ENCODE measurements at places on chromosomes 11 and 22.

- no peak for DNase-seq
These were observed 19.1 kb downstream of the DCPS start for GRCh38 chr11:126322996-126323395.

GRCh38 chr22:46587492-46588278, 32.5 kb upstream of the GRAMD4 start:
- DNase-seq: no peak

DNA sequence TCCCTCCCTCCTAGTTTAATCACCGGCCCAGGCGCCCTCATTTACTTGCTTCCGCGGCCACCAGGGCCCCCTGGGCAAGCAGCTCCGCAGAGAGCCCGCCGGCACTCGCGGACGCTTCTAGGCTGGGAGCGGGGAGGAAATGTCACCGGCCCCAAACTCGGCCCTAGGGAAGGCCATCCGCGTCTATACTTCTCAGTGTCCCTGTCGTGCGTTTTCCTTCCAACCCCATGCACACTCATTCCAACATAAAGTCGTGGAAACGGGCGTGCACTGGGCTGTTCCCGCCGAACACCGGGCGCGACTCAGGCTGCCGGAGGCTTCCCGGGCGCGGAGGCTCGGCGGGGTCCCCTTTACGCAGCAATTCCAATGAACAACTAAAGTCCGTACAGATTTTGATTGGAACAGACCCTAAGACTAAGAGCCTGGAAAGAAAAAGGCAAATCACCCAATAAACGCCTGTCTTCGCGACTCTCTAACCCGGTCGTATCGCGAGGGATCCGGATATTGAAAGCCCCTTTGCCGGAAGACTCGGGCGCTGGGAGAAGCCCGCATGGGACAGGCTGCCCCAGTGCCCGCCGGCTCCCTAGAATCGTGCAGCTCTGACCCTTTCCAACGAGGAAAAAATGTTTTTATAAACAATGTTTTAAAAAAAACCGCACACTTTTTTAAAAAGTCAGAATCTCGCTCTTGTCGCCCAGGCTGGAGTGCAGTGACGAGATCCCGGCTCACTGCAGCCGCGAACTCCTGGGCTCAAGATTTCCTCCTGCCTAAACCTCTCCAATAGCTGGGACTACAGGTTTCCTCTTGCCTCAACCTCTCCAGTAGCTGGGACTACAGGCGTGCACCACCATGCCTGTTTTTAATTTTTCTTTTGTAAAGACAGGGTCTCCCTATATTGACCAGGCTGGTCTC, 1.3 kb upstream of the BARX2 start:
- no peak for DNase-seq

GRCh38 chr22:24937114-24937513, 9.4 kb downstream of the LHFPL7 start:
- no peak for DNase-seq

DNA sequence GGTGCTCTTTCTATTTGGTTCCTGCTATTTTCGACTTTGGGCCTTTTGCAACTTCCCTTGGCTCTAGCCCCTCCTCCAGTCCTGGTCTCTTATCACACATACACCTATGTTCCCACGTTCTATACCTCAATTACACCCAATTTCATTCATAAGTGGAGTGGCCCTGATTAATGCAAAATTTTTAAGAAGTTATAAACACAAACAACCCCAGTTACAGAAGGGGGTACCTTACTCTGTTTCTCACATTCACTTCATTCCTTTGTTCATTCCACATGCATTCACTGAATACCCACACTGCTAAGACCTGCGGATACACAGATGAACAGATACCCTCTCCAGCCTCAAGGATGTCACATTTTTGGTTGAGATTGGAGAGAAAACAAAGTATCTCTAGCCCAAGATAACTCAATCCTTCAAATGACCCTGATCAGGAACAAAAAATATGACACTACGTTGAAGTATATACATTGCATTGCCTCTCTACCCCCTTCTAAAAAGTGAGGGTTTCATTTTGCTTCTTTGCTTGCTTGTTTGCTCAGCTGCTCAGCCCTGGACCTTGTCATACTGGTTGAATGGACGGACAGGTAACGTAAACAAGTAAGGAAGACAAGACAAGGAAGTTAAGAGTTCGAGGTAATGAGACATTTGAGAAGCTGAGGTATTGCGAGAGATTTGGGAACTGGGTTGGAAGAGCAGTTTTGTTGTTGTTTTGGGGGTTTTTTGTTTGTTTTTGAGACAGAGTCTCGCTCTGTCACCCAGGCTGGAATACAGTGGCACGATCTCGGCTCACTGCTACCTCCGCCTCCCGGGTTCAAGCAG, 3.6 kb upstream of the VPS37C start:
- DNase-seq: no peak

DNA sequence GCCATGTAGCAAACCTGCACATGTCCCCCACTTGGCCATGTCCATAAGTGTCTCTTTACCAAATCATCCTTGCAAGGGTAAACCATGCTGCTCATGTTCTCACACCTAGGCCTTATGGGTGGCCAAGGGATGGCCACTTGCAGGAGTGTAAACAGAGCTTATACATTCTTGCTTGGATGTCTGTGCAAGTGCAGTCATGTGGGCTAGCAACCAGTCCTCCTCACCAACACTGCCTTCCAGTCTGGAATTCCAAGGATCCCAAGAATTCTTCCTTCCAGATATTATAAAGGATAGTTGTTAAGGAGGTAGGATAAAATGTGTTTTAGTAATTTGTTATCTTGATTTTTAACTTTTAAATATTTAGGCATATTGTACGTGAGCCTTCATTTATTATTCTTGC, 47.8 kb upstream of the OR5P2 start:
- DNase-seq: no peak

GRCh38 chr11:73671701-73672100, 25.3 kb downstream of the PLEKHB1 start:
- no peak for DNase-seq

DNA sequence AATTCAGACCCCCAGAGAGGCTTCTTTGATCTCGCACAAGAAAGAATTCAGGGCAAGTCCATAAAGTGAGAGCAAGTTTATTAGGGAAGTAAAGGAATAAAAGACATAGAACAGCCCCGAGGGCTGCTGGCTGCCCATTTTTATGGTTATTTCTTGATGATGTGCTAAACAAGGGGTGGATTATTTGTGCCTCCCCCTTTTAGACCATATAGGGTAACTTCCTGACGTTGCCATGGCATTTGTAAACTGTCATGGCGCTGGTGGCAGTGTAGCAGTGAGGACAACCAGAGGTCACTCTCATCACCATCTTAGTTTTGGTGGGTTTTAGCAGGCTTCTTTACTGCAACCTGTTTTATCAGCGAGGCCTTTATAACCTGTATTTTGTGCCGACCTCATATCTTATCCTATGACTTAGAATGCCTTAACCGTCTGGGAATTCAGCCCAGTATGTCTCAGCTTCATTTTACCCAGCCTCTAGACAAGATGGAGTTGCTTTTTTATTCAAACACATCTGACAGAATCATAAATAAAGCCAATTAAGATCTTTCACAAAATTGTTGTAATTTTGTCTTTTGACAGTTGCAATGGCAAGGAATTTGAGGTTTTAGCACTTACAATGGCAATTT, 7.6 kb downstream of the DDIAS start:
- no peak for DNase-seq

- peak; percentile 34 for DNase-seq
These were observed at the start of gene FOSL1 for GRCh38 chr11:65900125-65900898. TSS of gene FOSL1 (minus strand) at chr11:65900388. CDS start at chr11:65900339, 49 bp downstream.

DNA sequence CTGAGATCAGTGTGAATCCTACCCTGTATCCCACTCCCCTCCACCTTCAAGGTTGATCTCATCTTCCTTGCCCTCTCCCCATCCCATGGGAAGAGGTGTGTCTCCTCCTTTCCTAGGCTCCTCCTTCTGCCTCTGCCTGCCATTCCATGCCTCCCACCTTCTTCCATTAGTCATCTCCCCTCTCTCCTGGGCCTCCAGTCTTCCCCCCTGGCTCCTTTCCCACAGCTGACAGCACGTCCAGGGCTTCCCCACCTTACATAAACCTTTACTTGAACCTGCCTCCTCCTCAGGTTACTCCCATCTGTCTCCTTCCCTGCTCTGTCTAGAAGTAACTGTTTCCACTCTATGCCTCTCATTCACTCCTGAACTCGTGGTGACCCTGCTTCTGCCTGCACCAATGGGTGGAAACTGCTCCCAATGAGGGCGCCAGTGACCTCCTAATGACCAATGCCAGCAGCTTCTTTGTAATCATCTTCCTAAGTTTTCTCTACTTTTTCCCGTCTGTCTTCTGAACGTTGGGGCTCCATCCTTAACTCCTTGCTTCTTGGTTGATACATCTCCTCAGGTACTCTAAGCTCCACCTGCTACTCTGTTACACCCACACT, 266.9 kb upstream of the NARS2 start:
- no peak for DNase-seq

DNA sequence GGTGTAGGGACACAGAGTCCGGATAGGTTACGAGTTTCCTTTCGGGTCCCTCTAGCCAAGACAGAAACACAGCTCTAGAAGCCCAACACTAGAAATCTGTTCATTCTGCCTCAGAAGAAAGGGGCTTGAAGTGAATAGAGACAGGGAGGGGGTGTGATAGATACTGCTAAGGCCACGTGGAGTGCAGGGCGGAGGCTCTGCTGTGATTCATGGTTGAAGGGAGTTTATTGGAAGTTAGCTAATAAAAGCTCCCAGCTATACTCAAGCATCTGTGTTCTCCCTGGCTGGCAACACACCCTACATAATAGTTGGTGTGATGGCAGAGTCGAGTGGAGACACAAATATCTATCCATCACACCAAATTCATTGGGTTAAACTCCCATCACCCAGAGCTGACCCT, 337.4 kb downstream of the CADM1 start:
- no peak for DNase-seq

DNA sequence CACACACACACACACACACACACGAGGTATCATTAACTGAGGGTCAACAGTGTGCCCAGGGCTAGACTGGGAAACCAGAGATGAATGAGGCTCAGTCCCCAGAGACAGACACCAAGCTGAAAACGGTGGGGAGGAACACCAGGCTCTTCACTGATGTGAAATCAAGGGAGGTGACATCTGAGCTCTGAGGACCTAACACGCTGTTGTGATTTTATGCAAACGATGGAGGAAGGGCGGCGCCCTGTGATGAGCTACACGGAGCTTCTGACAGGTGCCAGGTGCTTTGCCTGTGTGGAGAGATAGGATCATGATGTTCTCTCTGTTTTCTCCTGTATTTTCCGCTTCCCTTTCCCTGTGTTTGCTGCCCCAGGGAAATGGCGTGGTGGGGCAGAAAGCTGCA, 6.5 kb upstream of the CYB5R3 start:
- DNase-seq: peak; percentile 28

DNA sequence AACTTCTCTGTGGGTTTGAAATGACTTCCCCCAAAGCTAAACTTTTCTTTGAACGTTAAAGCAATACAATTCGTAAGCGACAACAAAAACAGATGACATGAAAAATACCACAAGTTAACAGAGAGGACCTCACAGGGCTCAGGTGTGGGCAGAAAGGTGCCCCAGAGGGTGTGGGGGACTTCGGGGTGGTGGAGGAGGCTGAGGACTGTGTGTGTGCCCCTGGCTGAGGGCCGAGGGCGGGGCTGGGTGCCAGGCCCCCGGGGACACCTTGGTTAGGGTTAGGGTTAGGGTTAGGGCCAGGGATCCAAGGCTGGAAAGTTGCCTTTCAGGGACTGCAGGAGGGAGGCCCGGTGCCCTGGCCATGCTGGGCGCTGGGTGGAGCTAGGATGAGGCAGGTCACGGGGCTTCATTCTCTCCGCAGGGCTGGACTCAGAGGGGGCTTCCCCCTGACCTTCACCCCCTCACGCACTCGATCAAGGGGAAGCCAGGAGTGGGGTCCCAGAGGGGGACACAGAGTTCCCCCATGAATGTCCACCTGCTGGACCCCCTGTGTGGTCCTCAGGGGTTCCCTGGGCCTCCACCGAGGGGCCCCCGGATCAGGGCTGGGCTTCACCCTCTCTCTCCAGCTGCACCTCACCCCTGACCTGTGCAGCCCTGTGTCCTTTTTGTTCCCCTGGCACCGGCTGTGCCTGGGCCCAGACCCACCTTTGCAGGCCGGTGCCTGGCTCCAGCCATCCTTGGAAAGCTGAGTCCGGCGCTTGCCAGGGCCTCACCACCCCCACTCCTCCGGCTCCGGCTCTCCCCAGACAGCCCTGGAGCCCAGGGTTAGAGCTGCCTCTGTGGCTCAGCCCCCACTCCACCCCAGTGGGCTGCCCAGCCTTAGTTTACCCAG, 7.0 kb downstream of the TNNI2 start:
- DNase-seq: no peak

DNA sequence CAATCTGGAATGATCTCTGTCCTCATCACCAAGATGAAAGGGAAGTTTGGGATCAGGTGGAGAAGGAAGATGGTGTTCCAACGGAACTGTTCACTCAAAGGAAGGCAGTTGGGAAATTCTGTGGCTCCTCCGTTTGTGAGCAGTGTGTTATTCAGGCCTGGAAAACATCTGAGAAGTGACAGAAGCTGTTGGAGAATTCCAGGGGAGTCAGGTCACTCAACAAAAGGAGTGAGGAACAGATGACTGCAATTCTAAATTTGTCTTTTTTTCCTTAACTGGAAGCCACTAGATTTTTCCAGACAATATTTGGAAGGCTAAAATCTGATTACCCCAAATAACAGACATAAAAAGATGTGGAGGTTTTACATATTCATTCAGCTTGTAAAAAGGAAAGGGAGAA, 107.8 kb downstream of the CD44 start:
- DNase-seq: no peak

GRCh38 chr11:20021771-20022362, 138.4 kb downstream of the DBX1 start:
- DNase-seq: no peak

DNA sequence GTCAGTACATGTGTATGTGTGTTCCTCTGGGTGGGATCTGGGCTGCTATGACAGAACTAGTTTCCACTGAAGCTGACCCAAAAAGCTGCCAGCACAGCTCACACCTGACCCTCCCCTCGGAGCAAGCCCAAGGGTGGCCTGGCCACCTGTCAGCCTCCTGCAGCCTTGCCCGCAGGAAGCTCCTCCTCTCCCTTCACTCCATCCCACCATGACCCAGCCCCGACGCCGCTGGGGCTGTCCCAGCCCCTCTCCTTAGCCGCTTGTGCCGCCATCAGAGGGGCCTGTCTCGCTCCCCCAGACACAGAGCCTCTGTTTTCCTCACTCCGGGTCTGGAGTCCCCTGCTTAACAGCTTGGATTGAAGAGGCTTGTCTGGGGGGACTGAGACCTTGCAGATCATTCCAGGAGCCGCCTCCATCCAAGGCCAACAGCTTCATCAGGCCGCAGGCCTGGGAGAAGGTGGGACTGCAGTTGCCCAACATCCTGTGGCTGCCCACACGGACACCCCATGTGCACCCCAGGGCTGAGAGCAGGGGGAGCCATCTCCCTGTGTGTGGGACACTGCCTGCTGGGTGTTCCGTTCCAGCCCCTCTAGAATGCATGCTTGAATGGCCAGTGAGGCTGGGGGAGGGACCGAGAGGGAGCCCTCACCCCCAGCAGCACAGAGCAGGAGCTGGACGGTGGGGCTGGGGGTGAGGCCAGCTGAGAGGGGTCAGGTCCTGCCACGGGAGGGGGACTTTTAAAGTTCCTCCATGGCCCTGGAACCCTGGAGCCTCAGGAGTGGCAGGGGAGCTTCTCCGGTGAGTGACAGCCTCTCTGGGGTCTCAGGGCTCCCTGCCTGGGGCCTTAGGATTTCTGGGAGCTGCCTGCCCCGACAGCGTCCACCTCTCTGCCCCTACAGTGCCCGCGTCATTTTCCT, 696 bp downstream of the MRGPRF start:
- DNase-seq: no peak
